ENCODE measurements at places on chromosomes 6 and 20. TPM values are rescaled to one million over a fixed set of nuclear protein-coding genes. Genes with fewer than 3 reads are reported as not detected.

The SPEF1 gene
- total RNA-seq, result not detected

The NKAIN4 gene
- not detected for total RNA-seq

The FBXO5 gene
- total RNA-seq, result 34.6 TPM

The CDC40 gene
- total RNA-seq, result 25.4 TPM

The RBM38 gene
- 88.9 TPM for total RNA-seq

The F13A1 gene
- not detected for total RNA-seq

The PLG gene
- 0.23 TPM for total RNA-seq

The TMEM244 gene
- total RNA-seq, result not detected

GRCh38 chr6:134097114-134097707 is 44.8 kb upstream of the SLC2A12 start:
- no peaks in the 10 kb centered on the region for H3K36me3 ChIP-seq
- DNase-seq, result peak; percentile 25
- peaks cover 6% of the 10 kb centered on the region for H3K4me1 ChIP-seq
- H3K27ac ChIP-seq, result no peak overlapping the region

DNA sequence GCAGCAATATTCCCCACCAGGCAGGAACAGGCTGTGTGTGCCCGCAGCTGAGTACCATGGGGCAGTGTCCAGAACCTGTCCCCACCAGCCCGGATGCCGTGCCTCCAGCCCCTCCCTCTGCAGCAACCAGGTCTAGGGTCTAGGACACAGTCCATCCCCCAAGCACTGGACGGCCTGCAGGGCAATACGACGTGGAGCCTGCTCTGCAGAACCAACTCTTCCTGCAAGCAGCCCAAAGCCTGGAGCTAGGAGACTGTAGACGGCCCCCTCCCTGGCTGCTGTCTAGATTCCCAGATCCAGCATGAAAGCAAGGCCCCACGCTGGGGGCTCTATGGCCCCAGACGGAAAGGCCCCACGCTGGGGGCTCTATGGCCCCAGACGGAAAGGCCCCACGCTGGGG is 128.2 kb upstream of the AFDN start:
- H3K4me1 ChIP-seq, result peaks cover 23% of the 10 kb centered on the region
- no peaks in the 10 kb centered on the region for H3K36me3 ChIP-seq
- H3K27ac ChIP-seq, result no peak overlapping the region
- no peak overlapping the region for H3K4me3 ChIP-seq
- DNase-seq, result no peak
- peaks cover 41% of the 10 kb centered on the region for H3K27me3 ChIP-seq

DNA sequence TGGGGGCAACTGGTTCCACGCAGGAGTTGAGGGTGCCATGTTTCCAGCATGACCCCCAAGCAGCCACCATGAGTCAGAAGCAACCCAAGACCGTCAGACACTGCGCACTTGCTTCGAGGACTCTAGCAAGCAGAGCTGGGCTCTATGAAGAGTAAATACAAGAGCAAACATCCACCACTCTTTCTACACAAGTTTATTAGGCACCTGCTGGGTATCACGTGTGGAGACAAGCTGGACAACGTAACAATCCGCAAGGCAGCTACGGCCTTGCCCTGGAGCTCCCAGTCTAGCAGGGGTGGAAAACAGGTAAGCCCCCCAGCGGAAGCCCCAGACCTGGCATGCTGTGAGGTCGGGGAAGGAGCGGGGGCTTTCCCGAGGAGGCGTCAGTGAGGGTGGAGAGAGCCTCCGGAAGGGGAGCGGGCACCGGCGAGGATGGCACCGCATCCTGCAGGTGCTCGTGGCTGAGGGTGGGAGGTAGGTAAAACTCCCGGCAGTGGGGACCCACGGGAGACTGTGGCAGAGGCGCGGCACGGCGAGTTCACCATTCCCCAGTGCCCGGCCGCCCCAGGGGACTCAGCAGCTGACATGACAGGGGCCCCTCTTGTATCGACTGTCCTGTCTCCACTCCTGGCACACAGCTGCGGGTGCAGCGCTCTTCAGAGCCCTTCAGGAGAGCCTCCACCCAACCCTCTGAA is 33.6 kb downstream of the GNAS-AS1 start:
- H3K4me1 ChIP-seq, result peaks cover 15% of the 10 kb centered on the region
- no peak overlapping the region for H3K27ac ChIP-seq
- DNase-seq, result no peak
- H3K4me3 ChIP-seq, result no peak overlapping the region
- H3K27me3 ChIP-seq, result peaks cover 34% of the 10 kb centered on the region
- peaks cover 20% of the 10 kb centered on the region for H3K36me3 ChIP-seq

DNA sequence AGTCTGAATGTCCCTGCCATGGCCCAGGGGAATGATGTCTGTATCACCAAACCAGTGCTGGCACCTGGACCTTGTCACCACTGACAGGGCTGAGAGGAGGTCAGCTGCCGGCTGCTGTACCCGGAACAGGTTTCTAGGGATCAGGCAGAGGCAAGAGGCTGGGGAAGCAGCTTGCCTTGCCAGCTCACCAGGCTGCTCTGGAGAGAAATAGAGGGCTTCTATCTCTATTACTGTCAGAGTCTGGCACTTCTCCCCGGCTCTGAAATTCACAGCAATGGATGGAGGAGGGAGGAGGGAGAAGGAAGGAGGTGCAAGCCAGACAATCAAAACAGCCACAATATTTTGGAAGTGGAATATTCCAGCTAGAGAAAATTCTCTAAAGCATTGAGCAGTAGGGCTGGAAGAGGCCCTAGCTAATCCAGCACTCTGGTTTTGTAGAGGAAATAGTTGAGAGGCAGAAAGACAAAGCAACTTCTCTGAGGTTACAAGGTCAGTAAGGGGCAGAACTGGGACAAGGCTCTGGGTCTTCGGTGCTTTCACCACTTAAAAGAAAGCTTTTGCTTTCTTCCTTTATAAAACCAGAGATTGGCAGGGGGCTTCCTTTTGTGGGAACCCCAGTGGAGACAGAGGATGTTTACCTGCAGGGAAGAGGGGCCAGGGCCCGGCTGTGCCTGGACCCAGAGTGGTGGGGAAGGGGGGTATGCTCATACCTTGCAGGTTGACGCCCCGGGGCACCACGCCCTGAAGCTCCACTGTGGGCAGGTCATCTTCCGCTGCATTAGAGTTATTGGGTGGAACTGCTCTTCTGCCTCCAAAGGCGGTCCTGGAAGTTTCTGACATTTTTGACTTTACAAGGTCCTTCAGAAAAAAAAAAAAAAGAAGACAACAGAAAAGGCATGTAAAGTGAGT is 2.4 kb downstream of the F13A1 start:
- H3K27me3 ChIP-seq, result peaks cover 49% of the 10 kb centered on the region
- H3K4me1 ChIP-seq, result no peaks in the 10 kb centered on the region
- H3K36me3 ChIP-seq, result no peaks in the 10 kb centered on the region
- no peak overlapping the region for H3K4me3 ChIP-seq

- no peak for DNase-seq
- H3K27me3 ChIP-seq, result peaks cover 8% of the 10 kb centered on the region
- H3K27ac ChIP-seq, result no peak overlapping the region
- H3K4me1 ChIP-seq, result no peaks in the 10 kb centered on the region
- H3K4me3 ChIP-seq, result no peak overlapping the region
Measured at GRCh38 chr6:10968776-10969175, 75.3 kb downstream of the ELOVL2 start.

DNA sequence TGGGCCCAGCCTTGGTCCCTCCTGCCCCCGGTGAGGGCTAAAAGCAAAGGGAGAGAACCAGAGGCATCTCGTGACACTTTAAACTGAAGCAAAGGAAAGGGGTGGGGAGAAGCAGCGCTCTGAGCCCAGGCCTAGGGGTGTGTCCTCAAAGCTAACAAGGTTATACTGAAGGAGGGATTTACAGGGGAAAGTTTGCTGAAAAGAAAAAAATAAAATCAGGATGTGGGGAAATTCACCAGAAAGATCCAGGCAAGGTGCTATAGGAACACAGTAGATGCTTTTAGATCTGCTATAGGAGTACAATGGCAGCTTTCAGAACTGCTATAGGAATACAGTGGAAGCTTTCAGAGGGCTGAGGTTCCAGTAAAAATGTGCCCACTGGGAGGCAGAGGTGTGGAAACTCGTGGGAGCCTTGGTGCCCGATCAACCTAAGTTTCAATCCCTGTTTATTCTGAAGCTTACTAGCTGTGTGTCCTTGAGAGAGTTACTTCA is at the start of gene COL9A1:
Gene COL9A1 (minus strand): TSS at position 51 of the 492 bp plus-strand sequence. CDS start 160 bp downstream, outside the sequence.
- DNase-seq, result no peak
- peaks cover 10% of the 10 kb centered on the region for H3K27me3 ChIP-seq
- H3K4me1 ChIP-seq, result peaks cover 5% of the 10 kb centered on the region
- H3K36me3 ChIP-seq, result no peaks in the 10 kb centered on the region

DNA sequence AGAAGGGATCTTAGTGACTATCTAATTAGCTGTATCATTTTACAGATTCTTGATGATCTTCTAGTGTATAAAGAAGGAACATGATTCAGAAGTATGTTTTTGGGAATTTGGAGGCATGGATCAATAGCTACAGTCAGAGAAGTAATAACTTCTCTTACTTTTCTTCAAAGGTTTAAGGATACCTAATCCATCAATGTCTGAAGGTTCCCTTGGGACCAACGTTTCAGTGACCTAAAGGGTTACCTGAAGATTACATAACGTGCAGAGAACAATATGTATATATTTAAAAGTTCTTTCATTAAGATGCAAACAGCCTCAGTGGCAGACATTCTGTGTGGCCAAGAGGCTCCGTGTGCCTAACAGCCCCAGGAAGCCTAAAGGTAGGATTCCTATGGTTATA is 3.2 kb downstream of the HDAC2 start:
- DNase-seq, result no peak
- H3K4me3 ChIP-seq, result no peak overlapping the region
- H3K4me1 ChIP-seq, result peaks cover 35% of the 10 kb centered on the region
- no peak overlapping the region for H3K27ac ChIP-seq
- no peaks in the 10 kb centered on the region for H3K27me3 ChIP-seq

- no peaks in the 10 kb centered on the region for H3K27me3 ChIP-seq
- peaks cover 28% of the 10 kb centered on the region for H3K4me1 ChIP-seq
- H3K27ac ChIP-seq, result no peak overlapping the region
- H3K36me3 ChIP-seq, result peaks cover 18% of the 10 kb centered on the region
Measured at GRCh38 chr6:161233986-161234661, 39.7 kb downstream of the AGPAT4 start.

GRCh38 chr6:29628419-29629281 is 4.3 kb downstream of the GABBR1 start:
- H3K27ac ChIP-seq, result no peak overlapping the region
- H3K4me1 ChIP-seq, result peaks cover 34% of the 10 kb centered on the region
- H3K4me3 ChIP-seq, result peak overlapping the region; percentile 83
- DNase-seq, result peak; percentile 23
- peaks cover 57% of the 10 kb centered on the region for H3K27me3 ChIP-seq

- H3K27me3 ChIP-seq, result no peaks in the 10 kb centered on the region
- peak overlapping the region; percentile 47 for H3K27ac ChIP-seq
- H3K36me3 ChIP-seq, result peaks cover 22% of the 10 kb centered on the region
- no peak overlapping the region for H3K4me3 ChIP-seq
Measured at GRCh38 chr6:31725502-31726350, 2.6 kb downstream of the MPIG6B start.

DNA sequence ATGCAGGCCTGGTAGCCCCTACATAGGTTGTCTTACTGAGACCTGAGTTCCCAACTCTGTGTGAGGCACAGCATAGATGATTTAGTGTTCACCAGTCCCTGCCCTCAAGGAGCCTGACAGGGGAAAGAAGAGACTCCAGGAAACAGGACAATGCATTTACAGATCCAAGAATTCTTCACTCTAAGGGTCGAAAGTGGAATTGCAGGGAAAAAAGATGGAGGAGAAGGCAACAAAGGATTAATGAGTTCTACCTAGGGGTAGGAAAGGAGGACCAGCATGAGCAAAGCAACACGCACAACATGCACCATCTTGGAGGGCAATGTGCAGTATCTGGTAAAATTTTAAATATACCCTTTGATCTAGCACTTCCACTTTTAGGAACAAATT is 5.9 kb downstream of the SPAG4 start:
- H3K4me3 ChIP-seq, result no peak overlapping the region
- peaks cover 20% of the 10 kb centered on the region for H3K4me1 ChIP-seq
- no peak overlapping the region for H3K27ac ChIP-seq

DNA sequence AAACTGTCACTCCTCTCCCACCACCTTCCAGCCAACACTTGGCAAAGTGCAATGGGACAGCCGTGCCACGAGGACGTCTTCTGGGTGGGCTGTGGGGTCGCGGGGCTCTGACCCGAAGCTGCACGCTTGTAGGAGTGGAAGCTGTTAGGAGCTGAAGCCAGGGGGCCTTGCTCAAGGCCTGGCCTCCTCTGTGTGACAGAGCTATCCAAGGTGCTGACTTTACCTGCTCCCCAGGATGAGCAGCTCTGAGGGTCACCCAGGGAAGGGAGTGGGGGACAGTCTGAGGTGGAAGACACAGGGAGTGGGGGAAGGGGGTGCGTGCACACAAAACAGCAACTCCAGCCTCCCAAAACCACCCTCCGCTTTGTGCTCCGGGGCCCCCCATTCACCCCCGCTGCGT is 17.5 kb upstream of the CHRNA4 start:
- no peak for DNase-seq
- no peaks in the 10 kb centered on the region for H3K4me1 ChIP-seq
- H3K36me3 ChIP-seq, result no peaks in the 10 kb centered on the region

GRCh38 chr6:10310826-10311225 is 104.0 kb downstream of the TFAP2A start:
- H3K27ac ChIP-seq, result no peak overlapping the region
- no peaks in the 10 kb centered on the region for H3K36me3 ChIP-seq
- no peaks in the 10 kb centered on the region for H3K27me3 ChIP-seq
- H3K4me1 ChIP-seq, result no peaks in the 10 kb centered on the region

GRCh38 chr6:80338201-80338836 is 231.8 kb downstream of the BCKDHB start:
- H3K4me3 ChIP-seq, result no peak overlapping the region
- H3K4me1 ChIP-seq, result peaks cover 4% of the 10 kb centered on the region
- H3K36me3 ChIP-seq, result no peaks in the 10 kb centered on the region
- no peak overlapping the region for H3K27ac ChIP-seq
- H3K27me3 ChIP-seq, result no peaks in the 10 kb centered on the region
